ENCODE measurements at places on chromosomes 16 and 17. TPM values are rescaled to one million over a fixed set of nuclear protein-coding genes. Genes with fewer than 3 reads are reported as not detected.

SHISA6 gene
- not detected for total RNA-seq

ADGRG3 gene
- not detected for total RNA-seq

ASPHD1 gene
- 1.5 TPM for total RNA-seq

CIITA gene
- 4.9 TPM for total RNA-seq

HLF gene
- total RNA-seq = 1.3 TPM

LGALS9C gene
- not detected for total RNA-seq

TOX3 gene
- not detected for total RNA-seq

ERBB2 gene
- 56.8 TPM for total RNA-seq
